ENCODE measurements at places on chromosomes 13 and 19.
A peak's percentile ranks its signal among the peaks of the same experiment; 100 is the strongest.

DNA sequence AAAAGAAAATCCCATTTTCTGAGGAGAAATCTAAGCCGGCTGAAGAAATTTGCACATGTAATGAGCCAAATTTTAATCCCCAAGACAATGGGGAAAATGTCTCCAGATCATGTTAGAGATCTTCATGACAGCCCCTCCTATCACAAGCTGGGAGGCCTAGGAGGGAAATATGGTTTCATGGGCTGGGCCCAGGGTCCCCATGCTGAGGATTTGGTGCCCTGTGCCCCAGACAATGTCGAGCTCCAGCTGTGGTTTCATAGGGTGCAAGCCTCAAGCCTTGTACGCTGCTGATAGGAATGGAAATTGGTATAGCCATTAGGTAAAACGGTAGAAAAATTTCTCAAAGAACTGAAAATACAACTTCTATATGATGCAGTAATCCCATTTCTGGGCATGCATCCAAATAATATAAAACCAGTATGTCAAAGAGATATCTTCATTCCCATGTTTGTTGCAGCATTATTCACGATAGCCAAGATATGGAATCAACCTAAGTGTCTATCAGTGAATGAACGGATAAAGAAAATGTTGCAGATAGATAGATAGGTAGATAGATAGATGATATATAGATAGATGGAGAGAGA, 19.3 kb upstream of the FREM2 start:
- no peak for DNase-seq

- DNase-seq, result no peak
Measured at GRCh38 chr19:47374876-47375693, 26.0 kb downstream of the DHX34 start.

DNA sequence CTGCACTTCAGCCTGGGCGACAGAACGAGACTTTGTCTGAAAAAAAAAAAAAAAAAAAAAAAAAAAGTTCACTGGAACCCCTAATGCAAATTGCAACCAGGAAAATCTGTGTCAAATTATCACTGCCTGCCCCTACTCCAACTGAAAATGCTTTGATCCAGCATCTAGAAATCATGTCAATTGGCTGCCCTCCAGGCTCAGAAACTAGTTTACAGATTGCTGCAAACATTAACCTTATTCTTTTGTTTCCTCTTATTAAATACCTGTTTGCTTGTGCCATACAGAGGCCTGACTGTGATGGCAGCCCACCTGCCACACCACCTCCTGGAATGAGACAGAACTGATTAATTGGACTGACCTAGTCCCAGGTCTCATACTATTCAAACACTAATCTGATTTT, 18.6 kb upstream of the AKT2 start:
- DNase-seq, result no peak

GRCh38 chr13:113106711-113107351, 1.2 kb downstream of the F7 start:
- no peak for DNase-seq

GRCh38 chr13:74444161-74444571, 310.0 kb upstream of the KLF12 start:
- no peak for DNase-seq

DNA sequence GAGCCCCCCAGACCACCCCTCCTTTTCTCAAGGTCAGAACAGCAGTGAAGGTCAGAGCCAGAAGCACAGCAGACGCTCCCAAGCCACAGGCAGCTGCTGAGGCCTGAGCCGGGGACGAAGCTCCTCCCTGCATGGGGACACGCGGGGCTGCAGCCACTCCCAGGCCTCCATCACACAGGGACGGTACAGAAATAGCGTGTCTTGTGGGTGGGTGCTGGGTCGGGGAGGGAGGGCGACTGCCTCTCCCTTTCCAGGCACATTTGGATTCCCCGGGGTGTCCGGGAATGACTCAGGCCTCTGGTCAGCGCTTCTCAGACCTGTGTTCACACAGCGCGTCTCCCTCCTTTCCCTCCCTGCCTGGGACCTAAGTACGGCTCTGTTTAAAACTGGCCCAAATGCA, 33.2 kb downstream of the RASA3 start:
- DNase-seq, result no peak

- DNase-seq, result no peak
Measured at GRCh38 chr19:2663920-2664571, 38.4 kb downstream of the GNG7 start.

DNA sequence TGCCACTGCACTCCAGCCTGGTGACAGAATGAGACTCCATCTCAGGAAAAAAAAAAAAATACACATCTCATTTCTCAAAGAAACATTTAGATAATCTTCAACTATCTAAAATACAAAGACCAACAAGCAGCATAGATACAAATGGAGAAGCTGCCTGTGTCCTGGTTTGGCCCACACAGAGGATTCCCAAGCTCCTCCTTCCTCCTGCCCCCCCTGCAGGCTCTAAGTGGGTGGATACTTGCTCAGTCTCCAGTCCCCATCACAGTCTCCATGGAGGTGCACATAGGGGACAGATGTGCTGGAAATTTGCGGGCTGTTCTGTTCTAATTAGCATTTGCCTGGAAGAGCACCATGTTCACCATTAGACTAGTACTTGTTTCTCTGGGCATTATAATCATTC, 59.9 kb downstream of the ABCC4 start:
- DNase-seq, result no peak

- peak; percentile 87 for DNase-seq
Measured at GRCh38 chr19:49808711-49809159, 4.4 kb downstream of the FUZ start.

DNA sequence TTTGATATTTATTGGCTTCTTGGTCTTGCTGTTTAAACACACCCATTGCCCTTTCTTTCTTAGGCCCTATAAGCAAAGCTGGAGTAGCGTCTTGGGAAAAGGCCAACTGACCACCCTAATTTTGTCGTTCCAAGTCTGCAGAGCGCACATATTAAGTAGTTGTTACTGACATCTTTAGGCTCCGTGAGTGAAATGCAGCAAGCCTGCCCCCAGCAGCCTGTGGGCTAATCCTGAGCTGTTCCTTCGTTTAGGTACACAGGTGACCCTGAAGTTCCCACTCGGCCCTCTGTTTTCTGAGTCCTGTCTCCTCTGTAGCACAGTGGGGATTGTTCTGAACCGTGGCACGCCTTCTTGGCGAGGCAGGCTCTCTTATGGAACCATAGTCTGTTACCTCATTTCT, 170.5 kb downstream of the STK24 start:
- no peak for DNase-seq

- DNase-seq, result no peak
Measured at GRCh38 chr13:97912139-97912535, 41.3 kb upstream of the IPO5 start.

- DNase-seq, result no peak
Measured at GRCh38 chr13:41313117-41313516, 2.0 kb downstream of the NAA16 start.

DNA sequence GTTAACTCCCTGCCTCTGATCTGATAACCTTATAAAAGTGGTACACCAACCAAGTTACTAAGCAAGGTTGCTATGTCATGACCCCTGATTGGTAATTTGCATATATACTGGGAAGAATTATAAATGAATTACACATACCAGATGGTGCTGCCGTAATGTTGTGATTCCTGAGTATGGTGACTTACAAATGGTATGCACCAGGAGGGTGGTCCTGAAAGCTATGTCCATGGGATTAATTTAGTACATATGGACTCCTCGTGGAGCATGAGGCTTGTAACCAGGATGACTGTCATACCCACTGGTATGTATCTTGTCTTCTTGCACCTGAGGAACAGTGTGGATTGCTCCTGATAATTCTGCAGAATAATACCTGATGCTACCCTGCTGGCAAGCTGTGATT, 240.6 kb downstream of the GPC6 start:
- no peak for DNase-seq

GRCh38 chr13:113533161-113533840, 42.8 kb upstream of the DCUN1D2 start:
- no peak for DNase-seq

GRCh38 chr13:112469071-112469745, 93.1 kb downstream of the SPACA7 start:
- no peak for DNase-seq

DNA sequence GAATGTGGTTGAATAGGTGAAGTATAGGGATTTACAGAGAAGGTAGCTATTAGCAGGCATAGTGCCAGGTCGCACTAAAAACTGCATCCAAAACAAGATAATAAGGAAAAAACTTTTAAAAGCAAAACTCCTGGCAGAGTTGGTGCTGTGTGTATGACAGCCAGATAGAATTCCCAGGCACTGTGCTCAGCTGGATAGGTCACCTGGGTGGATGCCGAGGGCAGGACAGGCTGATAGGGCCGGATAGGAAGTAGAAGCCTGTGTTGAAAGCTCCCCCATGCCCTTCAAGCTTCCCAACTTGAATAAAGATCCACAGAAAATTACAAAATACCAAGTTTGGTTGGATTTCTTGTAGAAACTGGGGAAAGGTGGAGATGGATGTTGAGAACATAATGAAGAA, 48.9 kb upstream of the TDRD3 start:
- no peak for DNase-seq

DNA sequence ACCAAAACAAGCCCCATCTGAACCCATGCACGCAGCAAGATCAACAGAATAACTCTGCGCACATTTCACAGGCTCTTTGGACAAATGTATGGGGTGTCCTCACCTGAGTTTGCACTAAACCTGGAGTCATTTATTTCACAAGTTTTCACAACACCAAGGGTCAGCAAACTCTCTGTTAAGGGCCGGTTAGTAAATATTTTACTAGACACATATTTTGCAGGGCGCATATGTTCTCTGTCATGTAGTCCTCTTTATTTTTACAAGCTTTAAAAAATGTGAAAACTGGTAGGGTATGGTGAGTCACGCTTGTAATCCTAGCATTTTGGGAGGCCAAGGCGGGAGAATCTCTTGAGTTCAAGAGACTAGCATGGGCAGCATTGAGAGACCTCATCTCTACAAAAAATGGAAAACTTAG, 45.5 kb upstream of the DPRX start:
- DNase-seq, result no peak

DNA sequence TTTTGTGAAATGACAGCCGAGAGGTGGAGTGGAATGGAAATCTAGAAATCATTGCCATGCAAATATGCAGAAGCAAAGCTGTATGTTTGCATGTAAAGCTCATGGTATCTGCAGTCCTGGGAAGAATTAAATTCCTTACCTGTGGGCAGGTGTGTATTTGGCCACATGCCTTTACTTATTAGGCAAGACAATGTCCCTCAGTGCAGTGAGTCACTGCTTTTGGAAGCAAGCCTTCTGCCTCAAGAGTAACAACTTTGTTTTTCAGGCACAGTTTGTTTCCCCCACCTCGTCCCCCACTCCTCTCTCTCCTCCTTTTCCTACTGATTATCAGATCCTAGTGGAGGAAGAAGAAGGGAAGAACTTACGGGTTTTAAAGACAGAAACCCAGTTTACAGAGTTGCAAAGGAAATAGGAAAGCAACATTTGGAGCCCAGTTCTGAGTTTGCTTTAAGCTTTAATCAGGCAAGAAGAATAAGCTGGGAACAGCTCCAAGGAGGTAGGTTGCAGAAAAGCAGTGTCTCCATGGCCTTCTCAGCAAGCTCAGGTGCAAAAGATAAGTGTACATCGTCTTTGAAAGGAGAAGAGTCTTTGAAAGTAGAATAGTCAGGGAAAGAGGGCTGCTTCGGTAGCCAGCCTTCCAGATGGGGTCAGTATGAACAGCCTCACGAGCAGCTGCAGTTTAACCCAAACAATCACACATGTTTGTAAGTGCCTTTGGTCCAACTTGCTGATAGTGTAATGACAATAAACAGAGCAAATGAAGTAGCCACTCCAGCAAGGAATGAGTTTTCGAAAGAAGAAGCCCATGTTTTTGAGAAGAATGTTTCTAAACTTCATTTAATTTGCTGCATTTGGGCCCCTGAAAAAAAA, 190.1 kb downstream of the KLF5 start:
- DNase-seq, result no peak

- no peak for DNase-seq
Measured at GRCh38 chr19:3149526-3150505, 14.0 kb downstream of the GNA15 start.

GRCh38 chr19:2054763-2055162, 3.7 kb upstream of the MKNK2 start:
- DNase-seq, result no peak

GRCh38 chr13:49052813-49053212, 77.1 kb downstream of the FNDC3A start:
- DNase-seq, result no peak
